Stimulated activated CD4-positive, alpha-beta T cell treated with anti-CD3 and anti-CD28 coated beads, TNF-alpha, amount 100 ng/mL, for 4 hours (primary cell): ENCODE measurements at places on chromosomes 6 and 20.

DNA sequence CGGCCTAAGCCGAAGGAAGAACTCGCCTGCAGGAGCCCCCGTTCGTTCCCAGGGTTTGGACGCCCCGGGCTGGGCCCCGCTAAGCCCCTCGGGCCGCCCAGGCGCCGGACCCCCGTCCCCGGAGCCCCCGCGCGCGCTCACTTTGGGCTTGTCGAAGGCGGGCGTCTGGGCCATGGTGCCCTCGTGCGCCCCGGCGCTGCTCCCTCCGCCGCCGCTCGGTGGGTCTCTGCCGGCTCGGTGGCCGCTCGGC, 140 bp downstream of the ADA start:
- DNase-seq: no peak

DNA sequence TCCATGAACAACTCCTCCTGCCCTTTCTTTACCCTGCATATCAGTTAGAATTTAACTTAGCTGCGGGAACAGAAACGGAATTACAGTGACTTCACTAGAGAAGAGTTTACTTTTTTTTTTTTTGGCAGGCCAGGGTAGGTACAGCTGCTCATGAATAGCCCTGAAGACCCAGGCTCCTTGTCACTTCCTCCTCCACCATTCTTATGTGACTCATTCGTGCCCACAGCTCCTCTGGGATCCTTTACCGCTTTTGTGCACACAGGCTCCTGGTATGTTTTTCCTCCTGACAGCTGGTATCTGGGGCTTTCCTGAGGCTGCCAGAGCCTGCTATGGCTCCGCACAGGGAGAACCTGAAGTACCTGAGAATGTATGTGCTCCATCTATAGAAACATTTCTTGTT, 3.9 kb upstream of the KCNS1 start:
- DNase-seq: no peak

DNA sequence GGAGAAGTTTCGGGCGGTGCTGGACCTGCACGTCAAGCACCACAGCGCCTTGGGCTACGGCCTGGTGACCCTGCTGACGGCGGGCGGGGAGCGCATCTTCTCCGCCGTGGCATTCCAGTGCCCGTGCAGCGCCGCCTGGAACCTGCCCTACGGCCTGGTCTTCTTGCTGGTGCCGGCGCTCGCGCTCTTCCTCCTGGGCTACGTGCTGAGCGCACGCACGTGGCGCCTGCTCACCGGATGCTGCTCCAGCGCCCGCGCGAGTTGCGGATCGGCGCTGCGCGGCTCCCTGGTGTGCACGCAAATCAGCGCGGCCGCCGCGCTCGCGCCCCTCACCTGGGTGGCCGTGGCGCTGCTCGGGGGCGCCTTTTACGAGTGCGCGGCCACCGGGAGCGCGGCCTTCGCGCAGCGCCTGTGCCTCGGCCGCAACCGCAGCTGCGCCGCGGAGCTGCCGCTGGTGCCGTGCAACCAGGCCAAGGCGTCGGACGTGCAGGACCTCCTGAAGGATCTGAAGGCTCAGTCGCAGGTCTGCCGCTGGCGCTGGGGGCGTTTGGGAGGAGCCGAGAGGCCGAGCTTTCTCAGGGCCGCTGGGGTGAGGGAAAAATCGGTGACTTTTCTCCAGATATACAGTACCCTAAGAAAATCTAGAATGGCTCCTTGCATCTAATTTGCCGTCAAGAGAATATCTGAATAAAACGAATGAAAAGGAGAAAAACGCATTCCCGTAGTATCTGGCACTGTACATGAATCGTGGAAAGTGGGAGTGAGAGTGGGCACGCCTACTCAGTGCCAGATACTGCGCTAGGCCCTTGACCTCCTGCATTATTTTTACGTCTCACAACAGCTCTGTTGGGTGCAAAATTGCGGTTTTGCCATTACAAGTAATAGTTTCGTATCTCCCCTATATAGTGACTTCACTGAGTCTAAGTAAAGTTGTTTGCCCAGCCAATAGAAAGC, 1.0 kb downstream of the CALHM6 start:
- peak; percentile 21 for DNase-seq

GRCh38 chr6:56992036-56992435, 37.1 kb downstream of the BEND6 start:
- no peak for DNase-seq

- no peak for DNase-seq
Observed at GRCh38 chr20:24494460-24494920, 25.1 kb downstream of the SYNDIG1 start.

DNA sequence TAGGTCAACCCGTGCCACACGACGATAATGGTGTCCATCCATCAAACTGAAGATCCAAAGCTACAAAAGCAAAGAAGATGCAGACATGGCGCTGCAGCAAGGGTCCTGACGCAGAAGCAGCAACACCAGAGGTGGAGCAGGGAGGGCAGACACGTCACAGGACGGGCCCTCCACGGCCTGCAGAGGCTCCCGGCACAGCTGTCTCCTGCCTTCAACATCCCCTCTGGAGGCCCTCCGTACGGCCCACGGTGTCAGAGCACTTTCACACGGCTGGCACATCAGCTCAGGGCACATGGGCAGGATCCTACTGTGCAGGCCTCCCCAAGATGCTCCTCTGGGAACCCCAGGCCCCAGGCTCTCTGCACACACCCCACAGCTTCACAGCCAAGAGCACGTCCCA, 37.6 kb downstream of the WDR27 start:
- DNase-seq: no peak

DNA sequence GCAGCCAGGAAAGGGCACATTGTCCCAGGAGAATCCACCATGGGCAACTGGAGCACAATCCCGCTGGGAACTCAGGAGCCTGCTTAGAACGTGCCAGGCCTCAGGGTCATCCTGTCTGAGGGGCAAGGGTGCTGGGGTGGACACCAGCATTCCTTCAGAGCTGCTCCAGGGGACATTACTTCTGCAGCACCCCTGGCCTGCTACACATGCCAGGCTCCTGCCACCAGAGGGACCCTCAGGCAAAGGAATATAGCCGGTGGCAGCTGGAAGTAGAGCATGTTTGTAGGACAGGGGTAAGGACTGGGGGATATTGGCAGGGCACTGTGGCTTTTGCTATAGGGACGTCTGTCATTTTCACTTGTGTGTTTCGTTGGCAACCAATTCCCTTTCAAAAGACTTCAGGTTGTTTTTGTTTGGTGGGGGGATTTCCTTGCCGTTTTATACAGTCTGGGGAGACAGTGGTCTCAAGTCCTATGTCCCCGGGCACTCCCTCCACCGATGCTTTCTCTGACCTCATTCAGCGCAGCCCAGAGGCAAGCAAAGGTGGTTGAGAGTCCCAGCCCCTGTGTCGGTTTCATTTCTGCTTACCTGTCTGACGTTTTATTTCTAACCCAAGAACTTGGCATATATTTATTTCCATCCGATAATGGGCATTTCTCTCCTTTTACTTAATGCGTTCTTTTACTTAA, 130.8 kb downstream of the JPH2 start:
- no peak for DNase-seq

DNA sequence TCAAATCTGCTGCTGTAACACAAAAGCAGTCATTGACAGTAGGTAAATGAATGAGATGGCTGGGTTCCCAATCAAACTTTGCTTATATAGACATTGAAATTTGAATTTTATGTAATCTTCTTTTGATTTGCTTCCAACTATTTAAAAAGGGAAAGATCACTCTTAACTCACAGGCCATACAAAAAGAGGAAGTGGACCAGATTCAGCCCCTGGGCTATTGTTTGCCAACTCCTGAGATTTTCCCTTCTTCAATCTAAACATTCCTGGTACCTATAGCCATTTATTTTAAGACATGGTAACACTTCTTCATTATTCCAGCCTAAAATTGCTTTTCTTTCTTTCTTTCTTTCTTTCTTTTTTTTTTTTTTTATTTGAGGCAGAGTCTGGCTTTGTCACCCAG, 260.6 kb downstream of the TFAP2A start:
- no peak for DNase-seq

DNA sequence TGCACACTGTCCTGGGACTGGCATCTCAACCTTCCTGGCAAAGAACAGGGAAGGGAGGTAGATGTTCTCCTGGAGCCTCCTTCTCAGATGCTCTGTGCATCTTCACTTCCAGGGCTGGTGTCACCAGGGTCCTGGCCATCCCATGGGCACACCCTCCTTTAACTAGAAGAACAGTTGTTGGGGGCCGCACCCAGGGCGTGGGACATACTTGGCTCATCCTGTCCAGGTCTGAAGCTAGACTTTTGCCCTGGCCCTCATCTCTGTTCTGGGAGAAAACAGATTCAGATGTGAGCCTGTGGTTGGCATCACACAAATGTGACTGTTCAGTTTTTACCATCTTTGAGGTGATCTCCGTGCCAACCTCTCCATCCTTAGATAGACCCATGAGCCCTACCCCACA, 41.6 kb downstream of the FOXC1 start:
- no peak for DNase-seq

DNA sequence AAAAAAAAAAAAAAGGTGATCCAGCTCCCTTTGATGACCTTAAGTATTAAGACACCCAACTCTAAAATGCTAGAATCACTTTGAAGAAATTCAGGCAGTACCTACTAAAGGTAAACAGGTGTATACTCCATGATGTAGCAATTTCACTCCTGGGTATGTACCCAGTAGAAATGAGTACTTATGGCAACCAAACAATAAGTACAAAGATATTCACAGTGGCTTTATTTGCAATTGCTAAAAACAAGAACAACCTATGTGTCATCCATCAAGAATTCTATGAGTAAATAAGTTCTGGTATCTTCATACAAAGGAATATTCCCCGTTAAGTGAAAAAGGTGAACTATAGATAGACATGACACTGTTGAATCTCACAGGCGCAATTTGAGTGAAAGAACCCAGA, 29.4 kb downstream of the MDGA1 start:
- no peak for DNase-seq

DNA sequence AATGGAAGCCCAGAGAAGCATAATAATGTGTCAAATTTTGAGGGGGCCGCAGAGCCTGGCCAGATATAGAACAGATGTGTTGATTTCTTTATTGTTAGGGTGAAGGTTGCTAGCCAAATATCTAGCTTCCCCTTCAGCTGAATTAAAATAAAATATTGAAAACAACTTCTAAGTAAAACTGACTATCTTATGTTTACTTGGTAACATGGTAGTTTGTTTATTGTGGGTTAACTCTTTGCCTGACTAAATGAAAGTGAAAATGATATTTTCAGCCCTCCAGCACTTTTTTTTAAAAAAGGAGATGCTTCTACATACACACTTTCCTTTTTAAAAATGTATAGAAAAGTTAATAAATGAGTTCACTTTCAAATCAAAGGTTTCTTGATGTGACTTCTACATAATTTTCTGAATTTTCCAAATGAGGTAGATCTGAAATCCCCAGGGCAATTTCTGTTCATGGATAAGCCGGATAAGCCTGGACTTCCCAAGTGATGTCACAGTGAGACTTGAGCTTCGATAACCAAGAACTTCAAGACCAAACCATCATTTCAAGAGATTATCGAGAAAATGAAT, 172.1 kb upstream of the OLIG3 start:
- no peak for DNase-seq

DNA sequence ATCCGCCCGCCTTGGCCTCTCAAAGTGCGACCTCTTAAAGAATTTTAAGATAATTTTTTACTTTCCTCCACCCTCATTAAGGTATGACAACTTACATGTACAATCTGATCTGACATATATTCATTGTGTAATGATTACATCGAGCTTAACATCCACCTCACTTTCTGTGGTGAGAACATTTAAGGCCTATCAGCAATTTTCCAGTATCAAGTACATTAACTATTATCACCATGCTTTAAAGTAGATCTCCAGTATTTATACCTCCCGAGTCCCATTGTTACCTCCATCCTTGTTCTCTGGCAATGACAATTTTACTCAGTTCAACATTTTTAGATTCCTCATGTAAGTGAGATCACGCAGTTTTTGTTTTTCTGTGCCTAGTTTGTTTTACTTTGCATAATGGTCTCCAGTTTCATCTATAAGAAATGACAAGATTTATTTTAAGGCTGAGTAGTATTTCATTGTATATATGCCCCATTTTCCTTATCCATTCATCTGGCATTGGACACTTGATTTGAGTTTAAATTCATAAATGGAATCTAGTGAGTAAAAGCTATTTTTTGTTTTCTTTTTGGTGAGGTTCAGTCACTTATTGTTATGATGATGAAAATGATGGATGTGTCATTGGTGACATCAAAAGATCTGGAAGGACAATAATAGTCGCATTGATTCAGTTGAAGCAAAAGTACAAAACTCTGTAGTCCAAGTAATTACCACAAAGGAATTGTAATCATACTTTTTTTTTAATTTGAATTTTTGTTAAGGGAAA, 87.0 kb downstream of the OR2B2 start:
- no peak for DNase-seq

DNA sequence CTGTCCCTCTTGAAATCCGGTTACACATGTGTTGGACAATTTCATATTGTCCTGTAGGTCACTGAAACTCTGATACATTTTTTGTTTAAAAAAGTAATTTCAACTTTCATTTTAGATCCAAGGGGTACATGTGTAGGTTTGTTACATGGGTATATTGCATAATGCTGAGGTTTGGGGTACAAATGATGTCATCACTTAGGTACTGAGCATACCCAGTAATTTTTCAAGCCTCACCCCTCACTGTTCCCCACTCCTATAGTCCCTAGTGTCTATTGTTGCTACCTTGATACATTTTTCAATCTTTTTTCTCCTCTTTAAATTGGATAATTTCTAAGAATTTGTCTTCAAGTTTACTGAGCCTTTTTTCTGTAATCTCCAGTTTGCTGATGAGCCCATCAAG, 483.0 kb downstream of the DHX35 start:
- no peak for DNase-seq

- DNase-seq: no peak
Observed at GRCh38 chr6:144844596-144844995, 559.5 kb downstream of the UTRN start.

- no peak for DNase-seq
Observed at GRCh38 chr20:35947907-35948306, 6.4 kb downstream of the SCAND1 start.

DNA sequence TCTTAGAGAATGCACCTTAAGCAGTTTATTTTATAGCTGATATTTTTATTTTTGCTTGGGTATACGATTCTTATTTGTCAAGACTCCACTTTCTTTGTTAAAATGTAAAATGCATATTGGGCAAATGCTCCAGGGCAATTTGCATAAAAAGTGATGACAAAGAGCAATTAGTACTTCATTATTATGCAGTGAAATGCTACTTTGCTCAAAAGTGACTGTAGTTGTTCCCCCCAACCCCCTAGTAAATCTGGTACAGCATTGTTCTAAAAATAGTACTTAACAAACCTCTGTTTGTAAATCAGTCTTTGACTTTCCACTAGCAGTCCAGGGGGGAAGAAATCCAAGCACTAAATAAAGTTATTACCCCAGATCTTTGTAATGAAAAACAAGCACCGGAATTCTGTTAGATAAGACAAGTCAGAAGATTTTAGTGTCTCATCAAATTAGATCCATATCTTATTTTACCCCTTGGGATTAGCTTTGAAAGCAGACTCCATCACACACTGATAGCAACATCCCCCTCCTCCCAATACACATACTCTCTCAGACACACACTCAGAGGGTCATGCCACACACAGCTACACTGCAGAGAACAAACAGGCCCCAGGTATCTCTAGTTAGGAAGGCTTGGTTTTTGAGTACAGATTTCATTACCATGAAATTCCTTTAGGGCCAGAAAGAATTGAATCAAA, 32.9 kb upstream of the BACH2 start:
- DNase-seq: no peak
